Stimulated activated CD4-positive, alpha-beta T cell treated with anti-CD3 and anti-CD28 coated beads, TNF-alpha, amount 100 ng/mL, for 1 hour (primary cell): ENCODE measurements at places on chromosomes 12 and 14.

- no peak for DNase-seq
Measured at GRCh38 chr14:38139926-38140325, 67.8 kb upstream of the SSTR1 start.

- no peak for DNase-seq
Measured at GRCh38 chr14:75438486-75439080, 10.8 kb downstream of the JDP2 start.

- DNase-seq, result no peak
Measured at GRCh38 chr14:60240139-60240856, 8.7 kb upstream of the PPM1A start.

GRCh38 chr14:104184911-104185499, 46.6 kb downstream of the KIF26A start:
- no peak for DNase-seq

DNA sequence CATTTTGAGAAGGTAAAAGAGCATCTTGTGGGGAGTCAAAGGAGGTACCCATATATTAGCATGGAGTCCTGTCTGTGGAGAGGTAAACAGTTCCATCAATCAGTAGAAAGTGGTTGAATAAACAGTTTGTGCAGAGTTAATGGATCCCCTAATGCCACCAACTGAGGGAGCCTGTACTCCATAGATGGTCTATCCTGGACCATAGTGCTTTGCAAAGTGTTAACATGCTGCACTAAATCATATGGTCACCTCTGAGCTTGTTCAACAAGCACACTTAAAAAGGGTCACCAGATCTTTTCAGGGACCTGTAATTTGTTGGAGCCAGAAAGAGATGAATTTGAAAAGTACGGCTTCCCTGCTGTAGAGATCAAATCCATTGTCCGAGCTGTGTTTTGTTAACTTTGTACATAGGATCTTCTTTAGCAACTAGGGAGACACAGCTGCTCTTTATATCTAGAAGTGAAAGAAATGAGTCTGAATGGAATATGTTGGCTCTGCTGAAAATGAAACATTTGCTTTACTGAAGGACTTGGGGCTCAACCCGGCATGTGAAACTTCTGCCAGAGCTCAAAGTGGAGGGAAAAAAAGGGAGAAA, 366.4 kb downstream of the ETNK1 start:
- no peak for DNase-seq

- no peak for DNase-seq
Measured at GRCh38 chr12:66189889-66190288, 875 bp downstream of the IRAK3 start.

GRCh38 chr12:18747895-18748294, 10.0 kb downstream of the CAPZA3 start:
- no peak for DNase-seq

GRCh38 chr14:94598816-94599655, 13.2 kb upstream of the SERPINA3 start:
- DNase-seq, result no peak

DNA sequence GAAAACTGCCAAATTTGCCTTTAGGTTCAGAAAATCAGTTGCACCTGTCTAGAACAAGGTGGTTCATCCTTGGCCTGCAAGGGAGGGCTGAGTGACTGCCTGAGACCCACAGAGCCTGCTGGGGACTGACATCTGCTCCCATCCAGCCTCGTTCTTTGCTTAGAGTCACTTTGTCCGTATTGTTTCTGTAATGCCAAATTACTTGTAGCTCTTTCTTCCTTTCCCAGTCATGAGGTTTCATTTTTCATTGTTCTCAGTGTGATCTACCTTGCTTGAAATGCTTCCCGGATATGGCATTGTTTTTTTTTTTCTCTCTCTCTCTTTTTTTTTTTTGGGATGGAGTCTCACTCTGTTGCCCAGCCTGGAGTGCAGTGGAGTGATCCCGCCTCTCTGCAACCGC, 21.3 kb downstream of the TSPAN9 start:
- DNase-seq, result no peak

GRCh38 chr14:89833120-89833532, 121.4 kb downstream of the EFCAB11 start:
- no peak for DNase-seq

DNA sequence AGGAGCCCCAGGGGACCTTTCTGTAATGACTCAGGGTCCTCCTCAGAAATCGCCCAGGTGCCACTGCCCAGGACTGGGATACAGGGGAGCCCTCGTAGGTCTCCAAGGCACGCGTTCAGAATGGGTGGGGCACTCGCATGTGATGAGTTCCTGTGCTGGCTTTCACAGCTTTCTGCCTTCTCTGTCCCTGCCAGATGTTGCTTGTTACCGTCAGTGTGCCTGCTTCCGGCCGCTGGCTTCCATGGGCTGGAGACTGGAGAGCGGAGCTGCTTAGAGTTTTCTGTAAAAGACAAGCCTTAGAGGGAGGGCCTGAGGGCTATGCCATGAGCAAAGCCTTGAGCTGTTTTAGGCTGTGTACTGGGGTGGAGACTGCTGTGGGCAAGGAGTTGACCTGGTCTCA, 75.0 kb upstream of the SLC24A4 start:
- DNase-seq, result no peak

- no peak for DNase-seq
Measured at GRCh38 chr12:120706029-120706428, 4.2 kb upstream of the UNC119B start.
